HepG2 (cell line): ENCODE measurements at places on chromosomes 12 and 14. TPM values are rescaled to one million over a fixed set of nuclear protein-coding genes. Genes with fewer than 3 reads are reported as not detected.

The CLEC9A gene
- not detected in 2 replicates for total RNA-seq

- DNase-seq: no peak
Measured at GRCh38 chr12:65741656-65742017, 82.6 kb upstream of the HMGA2 start.

DNA sequence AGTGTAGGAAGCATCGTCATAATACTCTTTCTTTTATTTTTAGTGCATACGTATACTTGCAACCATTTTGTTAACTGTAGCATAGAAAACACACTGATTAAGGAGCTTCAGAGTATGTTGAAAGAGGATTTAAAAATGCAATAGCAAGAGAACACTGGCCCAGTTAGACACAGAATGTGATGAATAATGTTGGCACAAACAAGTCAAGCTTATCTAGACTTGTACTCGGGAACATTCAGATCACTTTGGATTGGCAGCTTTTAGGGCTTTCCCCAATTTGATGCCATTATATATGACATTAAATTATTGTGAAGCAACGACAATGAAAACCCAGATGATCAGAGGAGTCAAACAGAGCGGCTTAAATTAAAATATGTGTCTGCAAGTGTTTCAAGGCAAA is 468.1 kb downstream of the PRKD1 start:
- DNase-seq: no peak

The SMIM41 gene
- total RNA-seq: not detected in 2 replicates

The FGF23 gene
- total RNA-seq: not detected in 2 replicates

The VASH1 gene
- 0.18 and 0.24 TPM in 2 replicates for total RNA-seq

- DNase-seq: no peak
Measured at GRCh38 chr12:109816870-109817269, 16.3 kb downstream of the TRPV4 start.

DNA sequence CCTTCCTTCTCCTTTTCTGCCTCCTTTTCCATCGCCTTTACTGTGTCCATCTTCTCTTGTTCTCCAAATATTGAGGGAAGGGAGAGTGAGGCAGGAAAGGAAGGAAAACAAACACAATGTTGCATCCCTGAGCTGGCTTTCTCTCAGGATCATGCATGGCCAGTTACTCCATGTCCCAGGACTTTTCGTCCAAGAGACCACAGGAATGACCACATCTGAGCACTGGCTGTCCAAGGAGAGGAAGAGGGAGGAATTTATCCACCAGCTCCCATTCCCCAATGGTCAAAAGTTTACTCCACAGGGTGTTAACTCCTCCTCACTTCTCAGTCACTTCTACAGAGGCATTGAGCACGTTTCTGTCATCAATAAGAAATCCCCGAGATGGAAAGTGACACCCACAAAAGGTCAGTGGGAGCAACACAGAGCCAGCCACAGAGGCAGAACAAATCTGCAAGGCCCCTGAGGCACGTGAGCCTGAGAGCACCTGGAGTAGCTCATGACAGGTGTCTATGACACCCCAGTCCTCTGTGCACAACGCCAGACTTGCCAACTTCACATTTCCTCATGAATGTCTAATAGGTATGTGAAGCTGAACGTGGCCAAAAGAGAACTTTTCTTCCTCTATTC is 177.3 kb upstream of the NUDT4 start:
- no peak for DNase-seq

The ZNF385A gene
- 0.44 and 0.49 TPM in 2 replicates for total RNA-seq

The PLEKHG7 gene
- not detected in 2 replicates for total RNA-seq

The MYL2 gene
- not detected in 2 replicates for total RNA-seq

The KLRC2 gene
- 0.20 TPM in 1 of 2 replicates, not detected in the other for total RNA-seq

GRCh38 chr12:2382370-2383155 is 329.8 kb downstream of the CACNA1C start:
- DNase-seq: no peak

The IGF1 gene
- not detected in 2 replicates for total RNA-seq

- peak; percentile 70 for DNase-seq
Measured at GRCh38 chr12:68792952-68793351, 15.0 kb upstream of the MDM2 start.
